PC-9 (cell line): ENCODE measurements at places on chromosomes 3 and 15.
A peak's percentile ranks its signal among the peaks of the same experiment; 100 is the strongest.

- DNase-seq = no peak
These were observed 3.4 kb upstream of the SKOR1 start for GRCh38 chr15:67821784-67822440.

- DNase-seq = no peak
These were observed 235.4 kb downstream of the FOXP1 start for GRCh38 chr3:71348001-71348632.

DNA sequence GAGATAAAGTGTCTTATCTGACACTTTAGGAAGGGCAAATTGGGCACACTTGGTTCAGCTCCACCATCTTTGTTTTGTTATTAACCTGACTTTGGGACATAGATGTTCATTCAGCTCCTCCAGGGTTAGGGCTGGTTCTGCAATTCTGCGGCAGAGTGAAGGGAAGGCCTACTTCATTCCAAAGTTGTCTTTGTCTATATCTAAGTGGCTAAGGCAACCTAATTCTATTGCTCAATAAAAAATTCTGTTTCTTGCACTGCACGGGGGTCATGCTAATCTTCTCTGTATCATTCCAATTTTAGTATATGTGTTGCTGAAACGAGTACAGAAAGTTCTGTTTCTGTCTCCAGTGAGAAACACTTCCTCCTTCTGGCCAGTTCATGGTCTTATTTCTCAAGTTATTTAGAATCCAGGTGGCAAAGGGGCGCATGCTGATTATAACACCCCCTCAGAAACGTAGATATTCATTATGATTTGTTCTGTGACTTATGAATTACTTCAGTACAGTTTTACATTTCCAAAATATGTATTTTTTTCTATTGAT is 53.5 kb downstream of the PFN2 start:
- DNase-seq = no peak

DNA sequence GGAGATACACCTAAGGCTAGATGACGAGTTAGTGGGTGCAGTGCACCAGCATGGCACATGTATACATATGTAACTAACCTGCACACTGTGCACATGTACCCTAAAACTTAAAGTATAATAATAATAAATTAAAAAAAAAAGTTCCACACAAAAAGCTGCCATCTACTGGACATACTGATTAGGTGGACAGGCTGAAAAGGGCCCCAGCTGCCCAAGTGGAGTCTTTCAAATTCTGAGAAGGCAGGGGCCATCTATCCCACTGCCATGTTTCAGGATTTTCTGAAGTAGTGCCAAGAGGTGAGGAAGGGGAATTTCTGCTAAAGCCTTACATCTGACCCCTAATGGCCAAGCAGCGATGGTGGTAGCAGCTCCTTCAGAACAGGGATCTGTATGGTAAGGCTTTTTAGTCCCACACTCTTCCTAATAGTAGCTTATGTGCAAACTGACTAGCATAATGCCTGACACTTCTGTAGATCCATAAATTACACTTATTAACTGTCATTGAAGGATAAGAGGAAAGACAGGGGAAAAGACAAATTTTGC is 7.7 kb downstream of the FSTL1 start:
- no peak for DNase-seq

DNA sequence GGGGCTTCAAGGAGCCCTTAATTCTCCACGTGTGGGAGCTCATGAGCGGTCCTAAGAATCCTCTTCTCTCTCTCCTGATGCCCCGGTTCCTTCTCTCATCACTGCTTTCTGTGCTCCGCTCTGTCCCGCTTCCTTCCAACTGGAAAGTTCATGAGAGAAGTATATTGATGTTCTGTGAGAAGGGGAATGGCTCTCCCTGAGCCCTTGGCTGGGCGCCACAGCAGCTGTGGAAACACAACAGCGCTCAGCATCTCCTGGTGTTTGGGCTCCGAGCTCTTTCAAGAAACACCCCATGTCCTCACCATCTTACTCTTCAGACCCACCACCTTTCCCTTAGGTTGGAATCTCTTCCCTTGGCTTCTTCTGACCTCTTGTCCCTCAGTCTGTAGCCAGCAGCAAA is 161.7 kb downstream of the VGLL4 start:
- DNase-seq = no peak

DNA sequence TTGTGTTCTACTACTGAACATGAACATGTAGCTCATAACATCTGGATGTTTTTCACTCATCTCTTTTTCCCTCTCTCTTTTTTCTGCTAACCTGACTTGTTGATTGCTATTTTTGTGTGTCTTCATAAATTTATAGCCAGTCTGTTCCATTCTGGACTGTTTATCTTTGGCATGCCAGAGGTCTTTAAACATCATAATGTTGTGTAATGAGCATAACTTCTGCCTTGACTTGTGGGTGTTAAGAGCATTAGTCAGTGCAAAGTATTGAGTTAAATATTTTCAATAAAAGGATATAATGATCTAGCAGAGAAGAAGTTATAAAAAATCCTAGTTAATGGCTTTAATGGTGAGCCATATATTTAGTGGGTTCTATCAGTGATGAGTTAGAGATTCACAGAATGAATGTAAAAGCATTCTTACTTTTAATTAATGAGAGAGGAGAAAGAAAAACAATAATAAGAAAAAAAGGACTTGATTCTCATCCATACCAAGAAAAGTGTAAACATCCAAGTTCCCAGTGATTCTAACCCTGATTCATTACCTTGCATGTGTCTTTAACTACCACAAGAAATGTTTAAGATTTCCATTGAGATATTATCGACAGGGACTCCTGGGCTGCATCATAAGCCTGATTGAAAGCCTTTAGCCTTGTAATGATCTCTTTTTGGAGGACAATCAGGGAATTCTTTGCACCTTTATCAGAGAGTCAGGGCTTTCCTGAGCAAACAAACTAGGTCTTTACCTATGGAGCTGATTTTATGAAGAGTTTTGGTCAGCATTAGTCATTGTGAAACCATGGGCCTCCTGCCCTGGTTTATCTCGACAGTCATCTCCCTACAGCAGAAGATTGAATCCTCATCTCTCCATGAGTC is 22.9 kb downstream of the MITF start:
- peak; percentile 85 for DNase-seq
